Foreskin keratinocyte (primary cell): ENCODE measurements at places on chromosomes 1 and 21. TPM values are rescaled to one million over a fixed set of nuclear protein-coding genes. Genes with fewer than 3 reads are reported as not detected.

- DNase-seq: no peak
These were observed 57.6 kb downstream of the KCNK2 start for GRCh38 chr1:215140135-215140534.

- no peak for DNase-seq
These were observed 42.9 kb downstream of the ACTL8 start for GRCh38 chr1:17798011-17798410.

DNA sequence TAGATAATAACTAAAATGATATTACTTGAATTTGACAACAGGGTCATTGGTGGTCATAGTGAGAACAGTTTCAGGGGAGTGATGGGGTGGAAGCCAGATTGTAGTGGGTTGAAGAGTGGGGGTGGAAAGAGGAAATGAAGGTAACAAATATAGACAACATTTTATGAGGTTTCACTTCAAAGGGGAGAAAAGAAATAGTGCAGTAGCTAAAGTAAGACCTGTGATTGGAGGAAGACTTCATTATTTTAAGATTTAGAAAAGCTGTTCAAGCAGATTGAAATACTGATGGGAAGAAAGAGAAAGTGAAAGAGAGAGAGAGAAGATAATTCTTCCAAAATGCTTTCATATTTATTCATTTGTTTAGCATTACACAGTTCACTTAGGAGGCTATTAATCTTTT, 52.0 kb upstream of the KCNA3 start:
- DNase-seq: no peak

DNA sequence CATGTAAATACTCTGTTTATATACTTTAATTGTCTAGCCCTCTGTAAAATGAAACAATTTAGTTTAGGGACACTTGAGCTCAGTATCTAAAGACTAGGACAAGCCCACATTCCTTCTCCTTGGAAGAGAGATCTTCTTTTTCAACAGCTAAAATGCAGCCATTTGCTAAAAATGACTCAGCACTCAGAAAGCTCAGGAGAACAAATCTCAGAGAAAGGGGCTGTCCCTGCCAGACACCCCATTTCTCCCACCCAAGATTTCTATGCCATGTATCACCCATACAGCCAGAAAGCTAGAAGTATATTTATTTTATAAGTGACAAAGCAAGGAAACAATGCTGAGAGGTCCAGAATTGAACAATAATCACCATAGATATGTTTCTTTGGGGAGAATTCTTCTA, 23.2 kb upstream of the PRDX6 start:
- DNase-seq: no peak

LCE1C gene
- 2.9 and 3.5 TPM in 2 replicates for total RNA-seq
